ENCODE measurements at places on chromosomes 12 and 14. TPM values are rescaled to one million over a fixed set of nuclear protein-coding genes. Genes with fewer than 3 reads are reported as not detected.

ENO2 gene
- total RNA-seq: 3.6 TPM

DNA sequence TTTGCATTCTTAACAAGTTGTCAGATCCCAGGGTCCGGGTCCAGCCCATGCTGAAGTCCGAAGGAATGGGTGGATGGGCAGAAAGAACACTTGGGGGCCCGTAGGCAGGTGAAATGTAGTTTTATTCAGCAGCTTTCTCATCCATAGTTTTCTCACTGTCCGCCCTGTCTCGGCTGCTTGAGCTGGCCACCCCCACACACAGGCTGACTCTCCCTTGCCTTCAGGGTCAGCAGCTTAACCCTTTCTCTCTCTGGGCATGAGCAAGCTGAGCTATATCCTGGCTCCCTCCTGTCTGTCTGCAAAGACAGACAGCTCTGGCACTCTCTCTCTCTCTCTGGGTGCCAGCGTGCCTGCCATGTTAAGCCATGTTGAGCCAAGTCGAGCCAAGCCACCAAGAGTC, 163.9 kb downstream of the PTCSC3 start:
- no peak for DNase-seq

KRT82 gene
- not detected for total RNA-seq

GRCh38 chr12:113764661-113765060, 201.5 kb downstream of the RBM19 start:
- no peak for DNase-seq

PDZRN4 gene
- 0.20 TPM for total RNA-seq

DNA sequence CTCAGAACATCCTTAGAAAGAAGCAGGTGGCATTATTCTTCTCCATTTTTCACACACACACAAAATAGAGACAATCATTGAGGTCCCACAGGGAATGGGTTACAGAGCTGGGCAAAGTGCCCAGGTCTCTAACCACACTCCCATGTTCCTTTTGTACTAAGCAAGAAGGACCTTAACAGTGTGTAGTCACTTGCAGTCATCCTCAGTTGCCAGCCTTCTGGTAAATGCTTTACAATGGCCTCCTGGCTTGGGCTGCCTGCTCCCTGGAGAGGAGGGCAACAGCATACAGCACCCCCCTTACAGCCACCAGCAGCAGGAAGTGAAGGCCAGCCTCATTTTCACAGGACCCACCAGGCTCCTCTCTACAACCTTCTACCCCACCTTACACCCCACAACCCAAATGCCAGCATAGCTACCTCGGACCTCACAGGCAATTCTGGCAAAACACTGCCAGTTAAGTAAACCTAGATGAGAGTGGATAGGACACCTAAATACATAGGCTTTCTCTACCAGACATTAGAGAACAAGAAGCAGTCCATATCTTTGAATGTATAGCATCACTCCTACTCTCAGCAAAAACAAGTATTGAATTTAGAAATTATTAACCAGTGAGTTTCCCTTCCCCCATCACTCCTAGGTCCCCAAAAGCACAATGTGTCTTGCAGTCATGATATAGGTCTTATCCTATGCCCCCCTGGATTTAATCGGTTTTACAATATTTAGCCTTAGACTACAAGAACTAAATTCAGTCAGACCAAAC, 88.1 kb downstream of the PPP2R5E start:
- no peak for DNase-seq

GRCh38 chr12:132450418-132451171, 39.4 kb upstream of the FBRSL1 start:
- DNase-seq: no peak

GRCh38 chr14:49767270-49767570, 733 bp upstream of the KLHDC2 start:
- DNase-seq: no peak

- DNase-seq: no peak
Measured at GRCh38 chr12:89250213-89250612, 102.1 kb downstream of the DUSP6 start.

FAM90A1 gene
- total RNA-seq: not detected

GPR65 gene
- 0.78 TPM for total RNA-seq

SLCO1B1 gene
- 143 TPM for total RNA-seq

JPH4 gene
- 0.10 TPM for total RNA-seq

- DNase-seq: no peak
Measured at GRCh38 chr12:132180648-132181546, 36.6 kb downstream of the NOC4L start.

DEGS2 gene
- total RNA-seq: 0.93 TPM

DNA sequence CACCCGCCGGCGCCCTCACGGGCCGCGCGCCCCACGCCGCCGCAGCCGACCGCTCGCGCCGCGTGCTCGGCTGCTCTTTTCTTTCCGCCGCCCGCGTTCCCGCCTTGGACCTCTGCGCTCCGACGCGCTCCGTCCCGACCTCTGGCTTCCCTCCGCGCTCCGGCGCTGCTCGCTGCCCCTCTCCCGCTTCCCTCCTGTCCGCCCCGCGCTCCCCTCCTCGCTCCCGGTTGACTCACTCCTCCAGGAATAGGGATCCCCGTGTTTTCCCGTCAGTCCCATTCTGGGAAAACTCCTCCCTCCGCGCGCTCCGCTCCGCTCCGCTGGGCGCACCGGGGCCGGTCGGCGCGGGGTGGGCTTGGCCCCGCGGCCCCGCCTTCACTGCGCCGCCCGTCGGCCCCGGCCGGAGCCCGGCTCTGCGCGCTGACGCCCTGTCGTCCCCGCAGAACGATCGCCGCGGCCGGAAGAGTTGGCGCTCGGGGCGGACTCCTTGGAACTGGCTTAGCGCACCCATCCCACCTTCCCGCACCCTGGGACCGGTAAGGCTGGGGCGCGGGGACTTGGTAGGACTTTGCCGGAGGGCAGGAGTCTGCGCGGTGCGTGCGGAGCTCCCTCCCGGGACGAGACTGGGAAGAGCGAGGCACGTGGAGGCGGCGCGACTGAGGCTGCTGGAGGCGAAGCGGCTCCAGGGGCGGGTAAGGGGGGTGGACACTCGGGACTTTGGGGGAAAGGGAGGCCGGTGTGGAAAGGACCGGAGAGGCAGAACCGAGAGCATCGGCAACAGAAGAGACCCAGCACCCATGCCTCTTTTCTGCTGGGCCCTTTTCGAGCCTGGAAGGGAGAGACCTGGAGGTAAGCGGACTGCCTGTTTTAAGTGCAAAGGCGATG, 550 bp downstream of the TEAD4 start:
- DNase-seq: no peak

DNA sequence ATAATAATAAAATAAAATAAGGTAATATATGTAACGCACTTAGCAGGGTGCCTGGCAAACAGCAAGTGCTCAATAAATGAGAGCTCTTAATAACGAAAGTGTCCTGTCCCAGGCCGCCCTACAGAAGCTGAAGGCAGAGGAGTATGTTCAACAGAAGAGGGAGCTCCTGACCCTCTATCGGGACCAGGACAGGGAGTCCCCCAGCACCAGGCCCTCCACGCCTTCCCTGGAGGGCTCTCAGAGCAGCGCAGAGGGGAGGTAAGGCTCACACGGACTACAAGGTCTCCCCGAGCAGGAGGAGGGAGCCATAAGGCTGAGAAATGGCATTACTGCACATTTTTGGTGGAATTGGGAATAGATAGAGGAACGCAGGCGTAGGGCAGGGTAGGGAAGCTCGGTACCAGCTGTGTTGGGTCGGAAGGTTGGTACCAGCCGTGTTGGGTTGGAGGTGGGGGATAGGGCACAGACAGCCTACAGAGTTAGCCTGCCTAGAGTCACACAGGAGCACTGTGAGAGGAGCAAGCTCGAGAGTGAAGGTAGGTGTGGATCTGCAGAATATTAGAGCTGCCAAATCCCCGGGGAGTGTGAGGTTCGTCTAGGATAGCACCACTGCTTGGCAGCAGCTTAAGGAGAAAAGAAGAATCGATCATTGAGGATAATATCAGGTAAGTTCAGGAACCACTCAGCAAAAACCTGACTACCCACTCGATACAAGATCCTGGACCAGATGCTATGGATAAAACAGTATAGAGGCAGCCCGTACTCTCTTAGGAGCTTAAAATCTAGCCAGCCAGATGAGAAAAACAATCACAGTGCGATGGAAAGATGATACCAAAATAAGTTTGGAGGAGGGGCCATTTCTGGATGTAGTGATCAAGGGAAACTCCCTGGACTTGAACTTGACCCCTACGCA, 15.3 kb downstream of the TNFRSF1A start:
- DNase-seq: no peak

- DNase-seq: no peak
Measured at GRCh38 chr12:55970775-55971174, 3.1 kb upstream of the RAB5B start.

DNA sequence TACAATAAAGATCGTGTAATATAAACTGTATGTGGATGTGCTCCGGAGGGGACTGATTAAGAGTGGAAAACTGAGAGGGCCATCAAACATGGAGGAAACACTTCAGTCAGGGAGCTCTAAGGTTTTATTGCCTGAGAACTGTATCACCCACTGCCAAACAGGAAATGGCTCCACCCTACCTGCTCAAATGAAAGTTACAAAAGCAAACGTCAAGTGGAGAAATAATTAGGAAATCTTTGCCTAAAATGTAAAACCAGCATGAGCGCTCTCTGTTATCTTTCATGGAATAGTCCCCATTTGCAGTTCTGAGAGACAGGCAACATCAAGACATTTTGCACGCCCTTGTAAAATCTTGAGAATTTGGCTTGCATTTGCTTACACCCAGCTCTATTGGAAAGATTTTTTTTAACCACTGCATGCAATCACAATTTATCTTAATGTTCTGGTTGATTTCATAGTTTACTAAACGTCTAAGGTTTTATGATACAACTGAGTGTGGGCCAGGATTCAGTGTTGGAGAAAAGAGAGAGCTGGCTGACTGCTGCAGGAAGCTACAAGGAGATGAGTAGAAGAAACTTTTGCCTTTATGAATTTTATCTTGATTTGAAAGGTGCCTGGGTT, 344.0 kb upstream of the PRICKLE1 start:
- no peak for DNase-seq

DNA sequence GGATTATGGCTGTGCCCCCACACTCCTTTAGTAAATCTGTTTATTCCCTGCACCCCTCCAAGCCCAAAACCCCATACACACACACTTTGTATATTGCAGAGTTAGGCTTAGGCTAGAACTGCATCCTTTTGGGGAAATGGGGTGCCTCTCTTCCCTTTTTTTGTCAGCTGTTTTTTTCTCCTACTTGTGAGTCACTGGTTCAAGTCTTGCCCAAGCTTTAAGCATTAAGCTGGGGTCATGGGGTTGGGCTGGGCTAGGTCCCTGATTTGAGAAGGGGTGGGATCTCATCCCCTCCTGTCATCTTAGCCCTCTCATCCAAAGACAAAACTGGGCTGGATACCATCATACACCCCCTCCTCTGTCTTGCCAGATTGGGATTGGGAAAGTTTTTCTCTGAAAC, 1.6 kb downstream of the LRP1 start:
- no peak for DNase-seq

- no peak for DNase-seq
Measured at GRCh38 chr12:71191509-71192196, 33.9 kb upstream of the TSPAN8 start.

HOXC11 gene
- not detected for total RNA-seq

GRCh38 chr14:87628129-87628528, 364.9 kb downstream of the GALC start:
- no peak for DNase-seq

DNA sequence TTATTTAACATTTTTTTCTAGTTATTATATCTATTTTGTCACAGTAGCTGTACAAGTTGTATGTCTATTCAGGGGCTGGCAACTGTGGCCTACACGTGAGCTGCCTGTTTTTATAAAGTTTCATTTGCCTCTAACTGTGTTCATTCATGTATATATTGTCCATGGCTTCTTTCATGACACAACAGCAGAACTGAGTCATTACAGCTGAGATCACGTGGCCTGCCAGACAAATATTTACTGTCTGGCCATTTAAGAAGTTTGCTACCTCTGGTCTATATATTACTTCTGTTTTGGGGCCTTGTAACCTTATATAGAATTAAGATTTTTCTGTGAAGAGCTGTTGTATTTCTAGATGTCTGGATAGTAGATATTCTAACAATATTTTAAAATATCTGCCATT, 37.9 kb downstream of the KIAA0586 start:
- no peak for DNase-seq

- no peak for DNase-seq
Measured at GRCh38 chr14:58703161-58703506, 65.4 kb downstream of the DACT1 start.

DNA sequence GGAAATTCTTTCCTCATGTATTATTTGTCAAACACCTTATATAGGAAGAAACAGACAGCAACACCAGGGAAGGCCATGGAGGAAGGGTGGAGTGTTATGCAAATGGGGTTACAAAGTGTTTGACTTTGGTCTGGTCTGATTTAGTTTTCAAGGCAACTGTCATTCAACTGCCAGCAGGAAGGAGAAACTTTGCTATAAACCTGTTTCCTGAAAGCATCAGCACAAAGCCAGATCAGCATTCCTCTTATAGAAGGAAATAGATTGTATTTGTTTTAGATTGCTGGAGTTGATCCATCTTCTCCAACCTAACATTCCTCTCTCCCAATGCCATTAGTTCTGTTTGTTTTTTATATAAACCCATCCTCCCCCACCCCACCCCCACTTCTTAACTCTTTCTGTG, 65.7 kb downstream of the STAB2 start:
- no peak for DNase-seq

ADAM21 gene
- total RNA-seq: not detected

DNA sequence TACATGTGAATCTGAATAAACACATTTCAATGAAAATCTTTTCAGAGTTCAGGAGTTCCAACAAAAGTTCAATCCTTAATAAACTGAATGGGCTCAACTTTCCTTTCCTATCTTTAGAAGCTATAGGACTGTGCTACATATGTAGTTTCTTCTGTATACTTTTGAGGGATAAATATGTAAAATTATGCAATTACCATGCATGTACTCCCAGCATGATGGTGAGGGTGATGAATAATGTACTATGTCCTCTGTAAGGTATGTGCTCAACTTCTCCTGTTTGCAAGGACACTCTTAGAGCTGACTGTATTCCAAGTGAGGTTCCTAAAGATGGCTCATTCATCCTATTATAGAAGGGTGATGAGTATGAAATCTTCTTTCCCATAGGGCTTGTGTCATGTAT, 15.5 kb downstream of the MBIP start:
- no peak for DNase-seq

- DNase-seq: no peak
Measured at GRCh38 chr14:26281280-26281998, 316.4 kb downstream of the NOVA1 start.

GRCh38 chr12:71942703-71943102, 4.1 kb downstream of the TPH2 start:
- no peak for DNase-seq
